ENCODE measurements at places on chromosomes 7 and 10. TPM values are rescaled to one million over a fixed set of nuclear protein-coding genes. Genes with fewer than 3 reads are reported as not detected.

Gene OPN4
- total RNA-seq = not detected

Gene SPAG6
- not detected for total RNA-seq

Gene CYP3A7
- 1.3 TPM for total RNA-seq

Gene NPS
- not detected for total RNA-seq

Gene TCAF2
- total RNA-seq = 3.4 TPM

Gene KLF6
- 294 TPM for total RNA-seq

Gene SYNPO2L
- total RNA-seq = not detected

Gene RARRES2
- 400 TPM for total RNA-seq

Gene SPDYE5
- not detected for total RNA-seq

Gene BAIAP2L1
- total RNA-seq = 23.1 TPM

Gene EPHB6
- 84.0 TPM for total RNA-seq

Gene TLX1
- 0.52 TPM for total RNA-seq

Gene KIF5B
- total RNA-seq = 53.7 TPM

Gene KEL
- not detected for total RNA-seq

Gene EN2
- not detected for total RNA-seq

Gene CROT
- 22.1 TPM for total RNA-seq

Gene ANXA8L1
- total RNA-seq = not detected

Gene FAM24B
- 4.3 TPM for total RNA-seq

Gene GPR37
- total RNA-seq = 2.6 TPM

Gene DYDC2
- not detected for total RNA-seq

Gene WNT16
- total RNA-seq = not detected

Gene STEAP1
- 3.0 TPM for total RNA-seq

Gene LRRC4
- total RNA-seq = under 0.01 TPM

Gene LIPK
- total RNA-seq = not detected

Gene SPRN
- not detected for total RNA-seq

Gene SDK1
- 19.8 TPM for total RNA-seq

Gene SPDYE1
- total RNA-seq = not detected

Gene CCDC172
- not detected for total RNA-seq

Gene CYP3A5
- total RNA-seq = 170 TPM

Gene NPSR1
- not detected for total RNA-seq

Gene OR2A5
- not detected for total RNA-seq

Measured in body of pancreas (tissue), 4 donors.